ENCODE measurements at places on chromosomes 13 and 19.

DNA sequence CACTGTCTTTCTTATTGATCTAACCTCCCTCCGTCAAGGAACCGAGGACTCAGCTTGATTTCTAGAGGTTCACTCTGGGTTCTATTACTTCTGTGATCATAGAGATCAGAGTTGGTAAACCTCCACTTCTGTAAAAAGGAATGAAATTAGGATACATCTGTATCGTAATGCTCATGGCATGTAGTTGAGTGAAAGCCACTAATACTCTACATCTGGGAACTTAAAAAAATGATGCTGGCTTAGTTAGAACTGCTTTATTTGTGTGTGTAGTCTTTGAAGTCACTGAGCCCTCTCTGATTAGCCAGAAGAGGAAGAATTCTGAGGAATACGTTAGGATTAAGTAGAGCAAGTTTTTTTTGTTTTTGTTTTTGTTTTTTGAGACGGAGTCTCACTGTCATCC, 140.8 kb downstream of the GGACT start:
- no peak for DNase-seq

- DNase-seq = no peak
Observed at GRCh38 chr13:106083620-106084350, 451.7 kb downstream of the EFNB2 start.

DNA sequence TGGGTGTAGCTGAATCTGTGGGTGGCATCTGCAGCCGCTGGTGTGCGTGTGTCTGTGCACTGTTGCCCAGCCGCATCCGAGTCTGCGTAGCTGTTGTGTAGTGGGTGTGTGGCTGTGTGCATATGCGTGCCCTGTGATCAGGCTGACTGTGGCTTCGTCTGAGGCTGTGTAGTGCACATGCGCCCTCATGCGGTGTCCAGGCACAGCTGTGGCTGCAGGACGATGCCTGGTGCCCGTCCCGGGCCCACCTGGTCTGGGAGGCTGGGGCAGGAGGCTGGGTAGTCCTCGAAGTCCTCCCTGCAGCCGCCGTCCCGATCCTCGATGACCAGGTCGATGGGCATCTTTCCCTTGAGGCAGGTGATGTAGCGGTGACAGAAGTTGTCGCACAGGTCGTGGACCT, 4.9 kb downstream of the MEIS3 start:
- DNase-seq = no peak

DNA sequence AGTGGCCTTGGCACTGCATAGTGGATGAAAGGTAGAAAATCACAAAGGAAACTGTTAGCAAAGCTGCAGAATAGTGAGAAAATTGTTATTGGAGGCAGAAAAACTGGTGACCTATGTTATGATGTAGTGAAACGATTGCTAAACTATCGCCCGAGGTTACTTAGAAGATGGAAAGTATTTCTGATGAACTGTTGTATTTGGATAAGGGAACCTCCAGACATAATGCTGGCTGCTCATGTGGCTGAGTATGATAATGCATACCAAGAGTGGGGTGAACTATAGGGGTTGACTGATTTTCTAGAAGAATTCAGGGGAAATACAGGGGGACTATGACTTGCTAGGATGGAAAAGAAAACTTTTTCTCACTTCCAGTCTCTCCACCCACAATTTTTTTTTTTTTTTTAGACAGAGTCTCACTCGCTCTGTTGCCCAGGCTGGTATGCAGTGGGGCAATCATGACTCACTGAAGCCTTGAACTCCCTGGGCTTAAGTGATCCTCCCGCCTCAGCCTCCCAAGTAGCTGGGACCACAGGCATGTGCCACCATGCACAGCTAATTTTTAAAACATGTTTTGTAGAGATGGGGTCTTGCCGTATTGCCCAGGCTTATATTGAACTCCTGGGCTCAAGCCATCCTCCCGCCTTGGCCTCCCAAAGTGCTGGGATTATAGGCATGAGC, 4.4 kb upstream of the EID2 start:
- no peak for DNase-seq

DNA sequence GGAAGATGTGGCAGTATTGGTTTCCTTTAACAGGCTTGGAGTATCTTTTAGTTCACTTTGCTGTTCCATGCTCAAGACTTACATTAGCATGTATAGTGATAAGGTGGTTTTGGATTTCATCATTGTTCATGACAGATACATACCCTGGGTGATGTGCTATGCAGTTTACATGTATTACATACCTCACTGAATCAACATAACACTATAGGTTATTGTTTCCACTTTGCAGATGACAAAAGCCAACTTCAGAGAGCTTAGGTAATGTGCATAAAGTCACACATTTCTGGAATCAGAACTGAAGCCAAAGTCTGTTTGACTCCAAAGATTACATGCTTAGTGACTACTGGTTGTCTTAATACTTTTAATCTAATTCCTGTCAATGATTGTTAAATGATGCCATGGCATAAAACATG, 7.1 kb downstream of the COMMD6 start:
- no peak for DNase-seq

DNA sequence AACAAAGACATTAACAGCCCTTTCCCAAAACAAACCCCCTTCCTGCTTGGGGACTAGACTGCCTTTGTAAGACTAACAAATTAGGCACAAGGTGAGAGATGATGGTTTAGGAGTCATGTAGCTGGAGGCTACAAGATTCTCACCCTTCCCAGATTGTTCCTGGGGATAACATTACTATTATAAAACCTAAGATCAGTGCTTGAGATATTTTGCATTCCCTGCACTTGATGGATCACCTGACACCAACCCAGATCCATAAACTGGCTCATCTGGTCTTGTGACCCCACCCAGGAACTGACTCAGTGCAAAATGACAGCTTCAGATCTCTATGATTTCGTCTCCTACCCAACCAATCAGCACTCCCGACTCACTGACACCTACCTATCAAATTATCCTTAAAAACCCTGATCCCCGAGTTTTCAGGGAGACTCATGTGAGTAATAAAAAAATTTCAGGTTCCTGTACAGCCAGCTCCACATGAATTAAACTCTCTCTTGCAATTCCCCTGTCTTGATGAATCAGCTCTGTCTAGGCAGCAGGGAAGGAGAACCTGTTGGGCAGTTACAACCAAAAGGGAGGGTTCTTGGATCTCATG, 2.4 kb upstream of the ZNF616 start:
- no peak for DNase-seq

DNA sequence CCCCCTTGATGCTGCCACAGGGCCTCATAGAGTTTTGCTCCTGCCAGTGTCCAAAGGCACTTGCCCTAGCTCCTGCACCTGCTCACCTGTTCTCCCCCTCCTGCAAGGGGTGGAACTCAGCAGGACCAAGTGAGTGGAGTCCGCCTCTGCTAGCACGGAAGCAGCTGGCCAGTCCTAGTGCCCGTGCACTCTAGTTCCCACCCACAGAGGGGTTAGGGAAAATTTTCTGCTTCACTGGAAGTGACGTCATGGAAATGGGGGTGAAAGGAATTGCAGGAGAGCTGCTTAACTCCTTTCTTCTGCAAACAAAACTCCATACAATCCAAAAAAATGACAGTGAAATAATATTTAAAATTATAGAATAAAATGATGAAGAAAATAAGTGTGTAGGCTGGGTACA, 609.7 kb upstream of the SLITRK1 start:
- DNase-seq = no peak

DNA sequence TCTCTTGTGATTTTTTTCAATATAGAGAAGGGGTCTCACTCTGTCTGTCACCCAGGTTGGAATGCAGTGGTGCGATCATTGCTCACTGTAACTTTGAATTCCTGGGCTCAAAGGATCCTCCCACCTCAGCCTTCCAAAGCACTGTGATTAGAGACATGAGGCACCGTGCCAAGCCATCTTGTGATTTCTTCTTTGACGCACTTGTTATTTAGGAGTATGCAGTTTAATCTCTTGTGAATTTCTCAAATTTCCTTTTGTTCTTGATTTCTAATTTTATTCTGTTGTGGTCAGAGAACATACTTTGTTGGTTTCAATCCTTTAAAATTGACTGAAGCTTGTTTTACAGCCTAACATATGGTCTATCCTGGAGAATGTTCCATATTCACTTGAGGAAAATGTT, 14.5 kb downstream of the IPO5 start:
- DNase-seq = no peak

- DNase-seq = no peak
Observed at GRCh38 chr13:50608370-50608769, 235.1 kb downstream of the DLEU7 start.

DNA sequence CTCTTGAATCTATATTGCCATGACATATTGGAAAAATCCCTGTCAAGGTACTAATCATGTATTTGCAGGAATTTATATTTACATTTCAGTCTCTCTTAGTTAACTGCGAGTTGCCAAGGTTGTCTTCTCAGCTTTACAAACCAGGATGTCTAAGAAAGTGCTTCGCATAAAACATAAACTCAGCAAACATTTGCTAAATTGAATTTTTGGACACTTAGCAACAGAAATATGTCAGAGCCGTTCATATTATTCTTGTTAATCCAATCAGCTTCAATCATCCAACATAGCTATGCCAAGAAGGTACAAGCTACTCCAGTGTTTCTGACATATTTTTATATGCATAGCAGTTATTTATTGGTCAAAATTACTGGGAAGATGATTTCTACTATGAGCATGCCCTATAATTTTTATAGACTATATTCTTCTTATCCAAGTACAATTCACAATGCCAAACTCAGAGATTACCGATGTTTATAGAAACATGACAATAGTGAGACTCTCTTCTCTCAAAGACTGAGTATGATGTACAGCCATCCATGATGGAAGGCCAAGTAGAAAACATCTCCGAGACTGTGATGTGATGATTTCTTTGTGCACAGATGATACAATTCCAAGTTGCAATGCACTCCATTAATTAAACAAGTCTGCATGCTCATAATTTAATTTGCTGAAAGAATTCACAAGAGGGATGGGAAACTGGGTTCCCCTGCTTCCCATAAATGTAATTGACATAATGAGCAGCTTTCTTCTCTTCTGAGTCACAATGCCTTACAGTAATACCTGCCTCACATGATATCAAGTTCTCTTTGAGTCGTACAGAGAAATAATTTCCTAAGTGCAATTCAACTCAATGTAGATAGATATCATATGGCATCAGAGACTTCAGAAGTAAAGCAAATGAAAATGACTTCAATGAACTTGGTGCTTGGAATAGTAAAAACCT, 776.3 kb downstream of the EFNB2 start:
- no peak for DNase-seq

DNA sequence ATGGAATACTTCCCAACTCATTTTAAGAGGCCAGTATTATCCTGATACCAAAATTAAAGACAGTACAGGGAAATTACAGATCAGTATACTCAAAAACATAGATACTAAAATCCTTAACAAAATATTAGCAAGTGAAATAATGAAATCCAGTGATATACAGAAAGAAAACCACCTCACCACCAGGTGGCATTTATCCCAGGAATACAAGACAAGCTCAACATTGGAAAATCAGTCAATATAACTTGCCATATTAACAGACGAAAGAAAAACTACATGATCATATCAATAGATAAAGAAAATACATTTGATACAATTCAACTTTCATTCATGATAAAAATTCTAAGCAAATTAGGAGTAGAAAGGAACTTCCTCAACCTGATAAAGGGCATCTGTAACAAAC, 6.7 kb upstream of the GNA15 start:
- no peak for DNase-seq

DNA sequence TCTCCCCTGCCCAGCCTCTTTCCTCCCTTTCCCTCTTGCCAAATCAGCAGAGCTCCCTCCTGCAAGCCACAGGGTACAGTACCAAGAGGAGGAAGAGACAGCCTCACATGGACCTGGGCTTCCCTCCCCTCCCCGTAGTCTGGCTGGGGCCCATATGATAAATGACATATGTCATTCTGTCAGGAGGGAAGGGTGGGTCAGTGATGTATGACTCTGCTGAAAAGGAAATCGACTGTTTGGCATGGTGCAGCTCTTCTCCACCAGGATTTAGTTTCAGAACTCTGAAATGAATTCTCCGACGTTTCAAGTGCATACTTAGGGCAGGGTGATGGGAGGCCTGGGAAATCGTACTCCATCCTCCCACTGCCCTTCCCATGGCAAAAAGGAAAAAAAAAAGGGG, 9.8 kb downstream of the TSHZ3 start:
- DNase-seq = no peak

GRCh38 chr13:77219401-77219800, 107.5 kb downstream of the MYCBP2 start:
- DNase-seq = no peak

- DNase-seq = no peak
Observed at GRCh38 chr13:109803825-109804224, 17.4 kb upstream of the IRS2 start.

DNA sequence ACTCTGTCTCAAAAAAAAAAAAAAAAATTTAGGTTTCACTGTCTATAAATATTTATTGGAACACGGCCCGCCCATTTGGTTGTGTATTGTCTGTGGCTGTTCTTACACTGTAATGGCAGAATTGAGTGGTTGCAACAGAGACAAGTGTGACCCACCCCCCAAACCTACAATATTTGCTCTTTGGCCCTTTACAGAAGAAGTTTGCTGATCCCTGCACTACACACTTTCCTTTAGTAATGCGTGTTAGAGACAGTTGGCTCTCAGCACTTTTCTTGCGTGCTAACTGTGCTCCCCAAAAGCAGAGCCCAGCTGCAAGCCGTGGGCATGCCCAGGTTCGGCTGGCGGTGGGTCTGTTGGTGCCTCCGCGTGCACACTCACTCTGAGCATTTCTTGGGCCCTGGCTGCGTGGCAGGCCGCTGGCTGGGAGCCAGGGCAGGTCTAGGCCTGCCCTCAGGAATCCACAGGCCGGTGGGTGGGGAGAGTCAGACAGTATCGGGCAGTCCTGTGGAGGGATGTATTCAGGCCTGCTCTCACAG, 72.6 kb downstream of the SIPA1L3 start:
- no peak for DNase-seq

GRCh38 chr13:106651442-106651841, 83.5 kb upstream of the ARGLU1 start:
- DNase-seq = no peak

DNA sequence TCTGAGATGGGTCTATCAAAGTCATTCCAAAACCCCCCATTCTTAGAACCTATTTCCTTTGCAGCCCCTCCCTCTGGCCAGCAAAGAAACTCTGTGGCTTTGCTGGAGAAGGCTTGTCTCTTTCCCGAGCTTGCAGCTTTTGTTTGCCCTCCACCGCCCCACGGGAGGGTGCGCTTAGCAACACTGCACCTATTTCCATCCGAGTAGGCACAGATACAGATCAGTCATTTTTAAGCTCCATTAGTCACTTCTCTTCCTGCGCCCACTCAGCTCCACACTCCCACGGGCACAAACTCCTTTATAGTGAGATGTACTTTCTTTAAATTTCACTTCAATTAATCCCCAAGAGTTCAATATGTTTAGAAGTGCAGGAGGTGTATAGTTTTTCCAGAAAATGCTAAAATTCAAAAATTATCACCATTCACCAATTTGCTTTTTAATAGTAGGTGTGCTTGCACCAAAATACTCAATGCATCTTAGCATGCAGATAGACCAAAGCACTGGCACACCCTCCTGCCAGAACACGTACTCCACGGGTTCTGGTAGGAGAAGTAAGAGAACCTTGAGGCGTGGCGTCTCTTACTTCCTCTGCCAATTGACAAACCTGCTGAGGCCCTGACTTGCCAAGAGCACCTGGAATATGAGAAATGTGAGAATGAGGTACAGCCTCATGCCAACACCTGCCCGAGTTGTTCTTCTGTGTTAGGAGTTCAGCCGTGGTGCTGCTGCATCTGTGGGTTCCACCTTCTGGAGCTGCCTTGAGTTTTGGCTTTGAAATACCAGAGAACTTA, 183.7 kb downstream of the TEX29 start:
- DNase-seq = no peak
